ENCODE measurements at places on chromosomes 12 and 14.
A peak's percentile ranks its signal among the peaks of the same experiment; 100 is the strongest.

DNA sequence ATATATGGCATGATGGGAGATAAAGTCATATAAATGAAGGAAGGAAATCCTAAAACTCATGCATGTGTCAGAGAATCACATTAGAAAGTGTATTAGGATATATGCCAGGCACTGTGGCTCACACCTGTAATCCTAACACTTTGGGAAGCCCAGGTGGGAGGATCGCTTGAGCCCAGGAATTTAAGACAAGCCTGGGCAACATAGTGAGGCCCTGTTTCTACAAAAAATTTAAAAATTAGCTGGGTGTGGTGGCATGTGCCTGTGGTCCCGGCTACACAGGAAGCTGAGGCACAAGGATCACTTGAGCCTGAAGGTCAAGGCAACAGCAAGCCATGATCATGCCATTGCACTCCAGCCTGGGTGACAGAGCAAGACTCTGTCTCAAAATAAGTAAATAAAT, 130.3 kb upstream of the ARID2 start:
- DNase-seq = no peak

GRCh38 chr14:66295386-66295785, 190.8 kb upstream of the CCDC196 start:
- no peak for DNase-seq

DNA sequence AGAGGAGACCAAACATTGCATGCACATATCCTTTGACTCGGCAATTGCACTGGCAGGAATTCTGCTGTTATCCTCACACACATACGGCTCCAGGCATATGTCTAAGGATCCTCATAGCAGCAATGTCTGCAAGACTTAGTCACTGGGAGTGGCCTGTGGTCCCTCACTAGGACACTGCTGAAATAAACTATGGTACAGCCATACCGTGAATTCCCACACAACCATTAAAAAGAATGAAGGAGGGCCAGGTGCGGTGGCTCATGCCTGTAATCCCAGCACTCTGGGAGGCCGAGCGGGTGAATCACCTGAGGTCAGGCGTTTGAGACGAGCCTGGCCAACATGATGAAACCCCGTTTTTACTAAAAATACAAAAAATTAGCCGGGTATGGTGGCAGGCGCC, 105.1 kb downstream of the ZFP36L1 start:
- DNase-seq = no peak

GRCh38 chr12:104747955-104748354, 210.1 kb downstream of the SLC41A2 start:
- DNase-seq = no peak

DNA sequence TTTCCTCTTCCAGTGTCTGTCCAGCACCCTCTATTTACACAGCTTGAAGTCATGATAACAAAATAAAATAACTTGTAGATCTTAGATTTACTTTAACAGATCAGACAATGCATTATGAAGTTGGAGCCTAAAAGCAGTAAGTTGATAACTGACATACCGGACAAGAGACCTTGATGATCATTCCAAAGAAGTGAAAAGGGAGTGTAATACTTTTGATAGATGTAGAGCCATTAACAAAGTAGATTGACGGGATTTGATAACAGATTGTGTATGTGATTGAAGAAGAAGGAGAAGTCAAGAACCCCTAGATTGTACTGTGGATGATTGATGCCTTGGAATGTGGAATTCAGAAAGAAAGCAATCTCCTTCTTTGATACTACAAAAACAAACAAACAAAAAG, 403.8 kb upstream of the MGAT4C start:
- no peak for DNase-seq

GRCh38 chr12:100967189-100967588, 172.6 kb downstream of the ANO4 start:
- DNase-seq = no peak

GRCh38 chr14:66483322-66483721, 2.8 kb upstream of the CCDC196 start:
- no peak for DNase-seq

DNA sequence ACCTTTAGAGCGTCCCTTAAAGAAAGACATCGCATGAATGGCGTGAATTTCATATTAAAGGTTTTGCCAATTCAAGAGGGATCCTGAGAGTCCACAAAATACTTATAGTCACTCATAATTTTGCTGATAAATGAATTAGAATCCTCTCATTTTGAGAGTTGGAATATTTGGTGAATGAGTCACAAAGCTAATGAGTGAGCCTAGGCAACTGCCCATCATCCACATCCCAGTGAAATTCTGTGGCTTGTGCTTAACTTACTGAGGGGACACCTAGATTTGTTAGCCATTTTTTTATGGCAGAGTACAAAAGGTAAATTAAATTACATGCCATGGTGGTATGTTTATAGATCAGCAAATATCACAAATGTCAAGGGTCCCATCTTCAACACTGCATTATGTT, 12.7 kb upstream of the NOXRED1 start:
- no peak for DNase-seq

DNA sequence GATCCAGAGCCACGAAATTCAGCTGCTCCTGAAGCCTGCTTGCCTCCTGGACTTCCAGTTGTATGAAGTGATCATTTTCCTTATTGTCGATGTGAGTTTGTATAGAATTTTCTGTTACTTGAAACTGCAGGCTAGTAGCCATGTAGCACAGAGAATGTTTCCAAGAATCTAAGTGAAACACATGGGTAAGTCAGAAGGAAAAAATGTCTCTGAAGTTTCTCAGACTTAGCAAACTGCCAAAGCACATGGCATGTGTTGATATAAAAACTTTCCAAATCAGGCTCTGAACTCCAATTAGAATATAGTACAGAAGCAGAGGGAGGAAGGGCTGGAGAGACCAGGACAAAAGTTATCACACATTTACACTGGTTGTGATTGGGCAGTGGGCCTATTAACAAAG, 9.8 kb upstream of the PCNX1 start:
- DNase-seq = peak; percentile 83

GRCh38 chr14:76919431-76920330, 93.5 kb downstream of the LRRC74A start:
- no peak for DNase-seq

DNA sequence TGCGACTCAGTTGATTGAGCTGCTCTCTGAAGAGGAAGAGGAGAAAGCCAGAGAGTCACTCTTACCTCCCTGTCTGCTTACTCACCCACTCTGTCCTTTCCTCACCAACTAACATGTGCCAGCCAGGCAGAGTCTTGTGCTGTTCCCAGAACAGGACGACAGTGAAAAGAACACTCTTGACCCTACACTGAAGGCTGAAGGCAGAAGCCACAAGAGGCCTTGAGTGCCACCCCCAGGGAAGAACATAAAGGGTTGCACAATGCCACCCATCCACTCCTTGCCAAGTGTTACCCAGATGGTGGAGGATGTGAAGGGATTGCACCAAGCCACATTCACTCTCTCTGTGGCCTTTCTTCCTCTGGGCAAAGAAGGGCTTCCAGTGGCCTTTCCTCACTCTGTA, 12.8 kb downstream of the ABHD4 start:
- DNase-seq = no peak

DNA sequence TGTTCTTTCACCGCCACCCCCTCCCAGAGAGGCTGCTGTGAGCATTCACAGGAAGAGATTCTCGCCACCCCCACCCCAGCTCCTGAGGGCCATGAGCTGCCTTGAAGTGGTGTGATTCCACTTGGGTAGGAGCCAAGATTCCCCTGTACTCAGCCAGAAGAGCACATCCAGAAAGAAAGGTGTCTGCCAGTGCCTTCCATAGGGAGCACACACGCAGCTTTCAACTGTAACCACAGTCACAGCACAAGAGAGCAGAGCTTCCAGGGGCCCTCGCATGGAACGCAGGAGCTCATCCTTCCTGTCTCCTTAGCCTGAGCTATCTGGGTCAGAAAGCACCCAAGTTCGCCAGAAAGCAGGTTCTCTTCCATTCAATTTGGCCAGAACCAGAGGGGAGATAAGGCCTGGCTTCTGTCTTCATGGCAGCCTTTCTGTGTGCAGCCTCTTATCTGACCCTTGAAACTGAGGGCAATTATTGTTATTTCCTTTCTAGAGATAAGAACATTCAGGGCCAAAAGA, 66.6 kb upstream of the SCN8A start:
- no peak for DNase-seq

GRCh38 chr14:54944737-54945391, 42.2 kb upstream of the GCH1 start:
- DNase-seq = no peak

- no peak for DNase-seq
These were observed 117.2 kb downstream of the PTPRO start for GRCh38 chr12:15439459-15439858.

DNA sequence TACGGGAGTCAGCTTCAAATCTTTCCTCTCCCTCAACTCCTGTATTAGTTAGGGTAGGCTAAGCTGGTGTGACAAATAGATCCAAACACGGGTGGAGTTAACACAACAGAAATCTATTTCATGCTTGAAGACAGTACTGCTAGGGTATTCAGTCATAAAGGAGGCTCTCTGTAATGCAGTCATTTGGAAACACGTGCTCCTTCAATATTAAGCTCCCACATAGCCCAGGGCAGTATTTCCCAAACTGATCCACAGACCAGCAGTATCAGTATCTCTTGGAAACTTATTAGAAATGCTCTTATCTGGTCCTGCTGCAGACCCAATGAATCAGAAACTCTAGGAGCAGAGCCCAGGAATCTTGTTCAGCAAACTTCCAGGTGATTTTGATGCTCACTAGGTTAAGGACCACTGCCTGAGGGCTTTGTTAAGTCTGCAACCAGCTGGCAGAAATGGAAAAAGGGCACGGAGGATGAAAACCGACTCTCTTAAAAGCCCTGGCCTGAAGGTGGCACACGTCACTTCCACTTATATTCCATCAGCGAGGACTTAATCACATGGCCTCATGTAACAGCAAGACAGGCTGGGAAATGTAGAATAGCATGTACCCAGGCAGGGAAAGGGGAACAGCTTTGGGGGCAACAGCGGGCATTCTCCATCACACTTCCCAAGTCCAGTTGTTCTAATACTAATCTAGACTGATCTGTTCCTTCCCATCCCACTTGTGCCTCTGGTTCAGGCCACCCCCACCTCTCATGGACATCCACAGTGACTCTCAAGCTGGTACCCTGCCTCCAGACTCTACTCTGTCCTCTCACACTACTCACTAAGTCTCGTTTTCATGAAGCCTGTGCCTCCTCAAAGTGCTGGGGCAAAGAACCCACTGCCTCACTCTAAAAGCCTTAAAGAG, 38.2 kb upstream of the RIC8B start:
- DNase-seq = no peak

DNA sequence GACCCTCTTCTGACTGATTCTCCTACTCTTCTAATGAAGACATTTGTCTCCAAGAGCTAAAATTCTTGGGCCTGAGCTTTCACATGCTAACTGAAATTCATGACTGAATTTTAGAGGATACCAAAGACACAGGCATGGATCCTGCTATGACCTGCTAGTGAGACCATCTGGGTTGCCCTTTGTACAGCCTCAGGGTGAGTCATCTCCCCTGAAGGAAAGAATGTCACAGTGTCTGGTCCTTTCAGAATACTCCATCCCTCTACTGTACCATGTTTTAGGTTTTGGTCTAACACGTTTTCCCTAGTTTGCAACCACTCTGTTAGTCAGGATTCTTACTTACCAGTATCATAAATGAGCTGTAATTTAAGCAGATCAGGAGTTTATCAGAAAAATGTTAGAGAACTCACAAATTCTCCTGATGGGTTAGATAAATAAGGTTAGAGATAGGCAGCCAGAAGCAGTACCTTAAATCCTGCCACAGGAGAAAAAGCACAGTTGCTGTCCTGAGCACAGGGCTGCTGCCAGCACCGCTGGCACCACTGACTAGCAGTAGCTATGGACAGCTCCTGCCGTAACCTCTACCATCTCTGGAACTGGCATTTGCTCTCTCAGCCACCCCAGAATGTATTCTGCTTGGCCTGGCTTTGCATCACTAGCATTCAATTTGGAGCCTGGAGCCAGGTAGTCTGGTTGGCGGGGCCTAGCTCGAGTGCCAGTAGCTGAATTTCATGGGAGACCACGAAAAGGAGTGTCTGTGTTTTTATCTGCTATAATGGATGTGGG, 127.6 kb downstream of the ANO6 start:
- no peak for DNase-seq

Data from stromal cell of bone marrow (primary cell).